Prostate gland (tissue), 2 donors: ENCODE measurements at places on chromosomes 5 and 9. TPM values are rescaled to one million over a fixed set of nuclear protein-coding genes. Genes with fewer than 3 reads are reported as not detected.

Gene GARIN3
- 0.97 TPM for total RNA-seq

Gene NIM1K
- total RNA-seq = 0.14 TPM

Gene PDE8B
- 66.0 TPM for total RNA-seq

Gene EQTN
- total RNA-seq = not detected

Gene GOLGA1
- 28.3 TPM for total RNA-seq

Gene CDKN2A
- 0.55 TPM for total RNA-seq

Gene DMRT2
- 0.74 TPM for total RNA-seq

Gene TRIP13
- total RNA-seq = 1.8 TPM

Gene MAT2B
- total RNA-seq = 53.9 TPM

Gene ANGPTL2
- total RNA-seq = 17.3 TPM

Gene PCDHGA7
- 4.1 TPM for total RNA-seq

Gene ZNF658
- 6.3 TPM for total RNA-seq

Gene MAMDC4
- 17.7 TPM for total RNA-seq

Gene GDNF
- 1.3 TPM for total RNA-seq

Gene REEP2
- 21.2 TPM for total RNA-seq

Gene SPINK4
- not detected for total RNA-seq

Gene ANKRD18B
- 3.4 TPM for total RNA-seq

Gene SARDH
- 6.7 TPM for total RNA-seq

Gene FAXDC2
- total RNA-seq = 81.7 TPM

Gene PTCD2
- total RNA-seq = 8.9 TPM

Gene C8G
- not detected for total RNA-seq

Gene FIBCD1
- total RNA-seq = 13.2 TPM

Gene AQP3
- total RNA-seq = 327 TPM

Gene CER1
- not detected for total RNA-seq

- no peak for DNase-seq
Observed at GRCh38 chr9:89677702-89678395, 73.0 kb downstream of the GADD45G start.

- no peak for DNase-seq
Observed at GRCh38 chr9:86308687-86309086, 26.3 kb upstream of the ISCA1 start.

DNA sequence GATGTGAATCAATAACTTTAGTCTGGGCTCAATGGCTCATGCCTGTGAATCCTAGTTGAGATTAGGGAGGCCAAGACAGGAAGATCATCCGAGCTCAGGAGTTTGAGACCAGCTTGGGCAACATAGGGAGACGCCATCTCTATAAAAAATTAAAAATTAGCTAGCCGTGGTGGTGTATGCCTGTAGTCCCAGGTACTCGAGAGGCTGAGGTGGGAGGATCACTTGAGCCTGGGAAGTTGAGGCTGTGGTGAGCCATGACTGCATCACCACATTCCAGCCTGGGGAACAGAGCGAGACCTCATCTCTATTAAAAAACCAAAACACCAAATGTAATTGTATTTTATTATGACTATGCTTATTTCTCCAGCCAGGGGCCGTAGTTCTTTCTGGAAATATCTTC, 69.6 kb upstream of the NR5A1 start:
- no peak for DNase-seq

GRCh38 chr5:153400931-153401330, 89.5 kb upstream of the GRIA1 start:
- no peak for DNase-seq

GRCh38 chr5:100903039-100903887, at the start of gene ST8SIA4:
ST8SIA4 (minus strand) TSS chr5:100903282; CDS start chr5:100902955, 327 bp downstream.
- DNase-seq = peak; percentile 36

GRCh38 chr5:120655828-120656435, 191.8 kb downstream of the PRR16 start:
- no peak for DNase-seq

DNA sequence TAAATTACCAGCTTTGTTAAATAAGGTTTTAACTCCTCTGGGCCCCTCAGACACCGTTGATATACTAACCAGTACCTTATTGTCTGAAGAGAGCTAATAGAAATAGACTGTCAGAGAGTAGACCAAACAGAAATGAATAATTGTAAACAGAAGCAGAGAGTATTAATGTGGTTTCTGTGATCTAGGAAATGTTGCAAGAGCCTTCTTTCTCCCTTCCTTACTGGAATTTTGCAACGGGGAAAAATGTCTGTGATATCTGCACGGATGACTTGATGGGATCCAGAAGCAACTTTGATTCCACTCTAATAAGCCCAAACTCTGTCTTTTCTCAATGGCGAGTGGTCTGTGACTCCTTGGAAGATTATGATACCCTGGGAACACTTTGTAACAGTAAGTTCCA, 5.1 kb downstream of the TYRP1 start:
- no peak for DNase-seq

- DNase-seq = no peak
Observed at GRCh38 chr9:10055886-10056395, 556.9 kb downstream of the PTPRD start.

- no peak for DNase-seq
Observed at GRCh38 chr5:111946556-111946955, 189.6 kb upstream of the NREP start.

GRCh38 chr5:59810041-59810440, 83.5 kb downstream of the PDE4D start:
- peak; percentile 57 for DNase-seq

DNA sequence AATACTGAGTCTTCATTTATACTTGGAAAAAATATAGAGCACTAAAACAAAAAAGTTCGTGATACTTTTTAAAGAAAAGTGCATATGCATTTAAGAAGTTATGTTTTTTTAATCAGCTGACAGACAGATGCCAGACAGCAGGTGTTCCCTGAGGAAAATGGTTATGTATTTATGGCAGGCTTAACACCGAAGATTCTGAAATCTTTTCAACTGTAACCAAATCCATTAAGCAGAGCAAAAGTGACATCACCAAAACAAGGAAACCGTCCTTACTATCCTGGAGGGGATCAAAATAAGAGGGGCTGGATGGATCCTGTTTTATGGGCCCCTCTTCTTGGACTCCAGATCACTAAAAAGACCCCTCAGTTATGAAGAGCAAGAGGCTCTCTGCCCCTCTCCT, 404.9 kb upstream of the ADAMTS16 start:
- DNase-seq = no peak

GRCh38 chr5:177098470-177099141, 11.9 kb downstream of the FGFR4 start:
- DNase-seq = no peak

- DNase-seq = no peak
Observed at GRCh38 chr5:67515020-67515689, 318.6 kb upstream of the CD180 start.

DNA sequence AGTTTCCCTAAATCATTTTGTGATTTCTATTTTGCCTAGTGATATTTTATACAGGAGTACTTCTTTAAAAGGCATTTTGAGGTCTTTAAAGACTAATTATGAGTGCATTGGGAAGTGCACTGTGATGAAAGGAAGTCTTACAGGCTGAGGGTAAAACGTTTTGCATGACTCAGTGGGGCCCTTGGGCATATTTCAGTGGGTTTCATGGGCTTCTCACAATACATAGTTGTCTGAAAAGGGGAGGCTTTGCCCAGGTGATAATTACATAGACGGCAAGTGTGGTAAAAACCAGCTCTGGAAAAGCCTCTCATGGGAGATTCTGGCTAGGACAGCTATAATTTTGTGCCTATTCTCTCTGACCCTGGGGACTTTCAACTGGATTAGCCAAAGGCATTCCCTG, 387.2 kb downstream of the ARHGEF28 start:
- no peak for DNase-seq

DNA sequence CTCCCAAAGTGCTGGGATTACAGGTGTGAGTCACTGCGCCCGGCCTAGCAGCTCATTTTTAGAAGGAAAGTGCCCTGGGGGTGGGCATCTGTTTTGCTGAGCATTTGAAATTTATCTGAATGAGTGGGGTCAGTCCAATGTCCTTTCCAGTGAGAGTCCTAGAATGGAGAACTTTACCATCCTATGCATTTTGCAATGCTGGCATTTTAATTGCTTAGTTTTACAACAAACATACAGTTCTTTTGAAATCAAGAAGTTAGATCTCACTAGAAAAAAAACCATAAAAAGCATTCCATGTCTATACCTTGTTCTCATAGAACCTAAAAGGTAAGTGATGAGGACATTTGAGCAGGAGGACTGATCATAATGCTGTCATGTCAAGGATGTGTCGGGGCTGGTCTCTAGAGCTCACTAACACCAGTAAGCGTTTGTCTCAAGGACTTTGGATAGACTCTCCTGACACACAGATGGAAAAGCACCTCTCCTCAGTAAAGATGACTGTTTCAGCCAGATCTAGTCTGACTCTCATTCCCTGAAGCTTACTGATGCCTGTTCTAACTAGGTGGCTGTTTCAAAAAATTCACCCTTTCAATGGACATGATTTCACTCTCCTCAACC, 83.9 kb downstream of the DCP2 start:
- DNase-seq = no peak

- DNase-seq = no peak
Observed at GRCh38 chr5:131245312-131245711, 18.5 kb upstream of the CDC42SE2 start.

- no peak for DNase-seq
Observed at GRCh38 chr5:173435447-173435846, 107.2 kb upstream of the STC2 start.

GRCh38 chr5:126186210-126186609, 237.0 kb upstream of the GRAMD2B start:
- DNase-seq = no peak

DNA sequence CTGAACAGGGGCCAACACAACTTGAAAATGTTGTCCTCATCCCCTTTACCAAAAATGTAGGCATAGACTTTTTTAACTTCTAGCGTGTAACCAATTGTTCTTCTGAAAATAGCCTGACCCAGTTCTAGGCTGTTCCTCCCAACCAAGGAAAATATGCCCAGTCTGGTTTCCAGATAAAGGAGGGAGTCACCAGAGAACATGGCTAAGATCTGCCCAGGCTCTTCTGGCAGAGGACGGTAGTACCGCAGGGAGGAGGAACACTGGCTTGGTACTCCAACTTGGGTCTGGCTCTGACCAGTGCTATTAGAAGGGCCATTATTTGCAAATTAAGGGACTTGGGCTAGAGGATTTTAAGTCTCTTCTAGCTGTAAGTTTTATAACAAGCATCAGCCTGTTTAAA, 63.1 kb downstream of the GRAMD2B start:
- no peak for DNase-seq

DNA sequence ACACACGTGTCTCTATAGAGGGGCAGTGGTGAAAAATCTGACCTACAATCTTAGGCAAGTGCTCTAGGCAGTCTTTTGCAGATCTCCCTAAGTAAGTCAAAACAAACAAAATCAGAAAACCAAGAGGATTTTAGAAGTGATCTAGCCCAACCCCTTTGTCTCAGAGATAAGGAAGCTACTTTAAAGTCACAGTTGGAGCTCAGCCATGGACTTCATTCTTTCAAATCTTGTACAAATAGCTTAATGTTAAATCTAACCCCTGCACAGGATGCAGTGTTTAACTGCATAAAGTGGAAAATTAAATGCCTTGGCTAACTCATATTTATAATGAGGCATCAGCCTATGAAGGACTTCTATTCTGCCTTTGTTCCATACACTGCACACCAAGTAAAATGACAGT, 135.1 kb upstream of the RFX3 start:
- DNase-seq = no peak

DNA sequence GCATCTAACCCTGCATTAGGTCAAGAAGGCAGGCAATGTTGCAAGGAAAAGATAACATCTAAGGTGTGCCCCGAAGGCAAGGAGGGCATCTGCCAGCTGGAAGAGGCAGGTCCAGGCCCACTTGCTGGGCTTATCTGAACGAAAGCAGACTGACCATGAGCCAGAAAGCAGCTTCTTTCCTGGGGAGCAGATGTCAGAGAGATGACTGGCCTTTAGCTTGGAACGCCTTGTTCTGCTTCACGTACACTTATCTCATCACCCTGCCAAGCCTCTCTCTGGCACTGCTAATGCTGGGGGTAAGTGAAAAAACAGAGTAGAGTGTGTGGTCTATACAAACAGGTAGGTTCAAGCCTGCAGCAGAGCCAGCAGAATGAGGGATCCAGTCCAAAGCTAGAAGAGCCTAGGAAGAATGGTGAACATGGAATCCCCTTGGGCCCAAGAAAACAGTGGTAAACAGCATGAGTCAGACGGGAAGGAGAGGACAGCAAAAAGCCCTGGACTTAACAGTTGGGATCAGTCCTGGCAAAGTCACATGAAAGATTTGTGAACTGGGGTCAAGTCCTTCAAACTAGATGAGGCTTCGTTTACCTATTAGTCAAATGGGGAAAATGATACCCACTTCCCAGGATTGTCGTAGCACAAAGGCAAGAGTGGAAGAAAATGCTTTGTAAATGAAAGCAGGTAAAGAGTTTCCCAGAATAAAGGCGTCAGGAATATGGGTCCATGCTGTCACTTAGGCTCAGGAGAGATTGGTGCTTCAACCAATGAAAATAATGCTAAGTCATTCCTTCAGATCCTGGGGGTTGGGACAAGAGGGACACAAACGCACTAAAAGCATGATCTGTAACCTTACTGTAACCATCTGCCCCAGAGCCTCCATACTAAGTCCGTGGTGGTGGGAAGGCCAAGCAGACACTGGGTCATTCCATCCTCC, 200.9 kb downstream of the SLIT3 start:
- no peak for DNase-seq

DNA sequence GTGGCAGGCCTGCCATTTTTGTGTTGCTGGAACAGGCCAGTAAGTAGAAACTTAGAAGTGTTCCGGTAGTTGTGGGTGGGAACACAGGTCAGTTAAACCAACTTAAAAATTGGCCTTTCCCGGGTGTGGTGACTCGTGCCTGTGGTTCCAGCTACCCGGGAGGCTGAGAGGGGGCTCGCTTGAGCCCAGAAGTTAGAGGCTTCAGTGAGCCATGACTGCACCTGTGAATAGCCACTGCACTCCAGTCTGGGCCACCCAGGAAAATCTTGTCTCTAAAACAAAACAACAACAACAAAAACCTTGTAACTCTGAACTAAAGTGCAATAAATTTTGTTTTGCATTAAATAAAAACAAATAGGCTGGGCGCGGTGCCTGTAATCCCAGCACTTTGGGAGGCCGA, 1.4 kb upstream of the NHP2 start:
- DNase-seq = no peak

DNA sequence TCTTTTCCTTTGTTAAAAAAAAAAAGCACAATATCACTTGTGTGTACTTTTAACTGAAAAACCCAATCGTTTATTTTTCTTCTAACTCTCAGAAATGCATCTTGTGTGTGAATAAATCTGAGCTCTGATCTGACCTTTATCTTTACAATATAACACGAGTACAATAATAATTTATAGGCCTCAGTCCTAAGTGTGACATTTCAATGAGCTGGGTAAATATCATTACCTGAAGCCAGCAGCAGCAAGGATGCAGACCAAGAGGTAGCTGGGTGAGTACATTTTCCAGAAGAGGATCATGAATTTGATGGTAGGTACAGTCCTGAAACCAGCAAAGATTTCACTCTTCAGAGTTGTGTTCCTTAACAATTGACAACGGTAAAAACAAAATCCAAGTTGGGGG, 264.0 kb upstream of the KIF2A start:
- no peak for DNase-seq

DNA sequence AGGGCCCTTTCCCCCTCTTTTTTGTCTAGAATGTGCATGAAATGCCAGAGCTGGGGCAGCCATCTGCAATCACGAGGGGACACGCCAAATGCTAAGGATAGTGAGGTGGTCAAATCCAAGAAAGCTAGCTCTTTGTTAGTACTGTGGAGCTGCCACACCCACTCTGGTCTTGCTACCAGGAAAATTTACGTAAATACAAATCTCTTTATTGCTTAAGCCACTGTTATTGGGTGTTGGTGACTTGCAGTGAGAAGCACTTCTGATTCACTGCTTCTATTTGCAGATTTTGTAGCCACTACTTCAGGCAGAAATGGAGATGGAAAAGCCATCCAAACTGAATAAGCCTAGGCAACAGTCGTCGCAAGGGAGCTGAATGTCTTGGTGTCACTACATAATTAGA, 25.6 kb upstream of the SUSD1 start:
- no peak for DNase-seq
